ENCODE measurements at places on chromosomes 3 and 15.

- DNase-seq, result no peak
Observed at GRCh38 chr3:175956964-175957363, 1097.8 kb downstream of the NAALADL2 start.

GRCh38 chr3:174099724-174100123 lies 702.2 kb downstream of the NLGN1 start:
- DNase-seq, result no peak

GRCh38 chr3:41202075-41202833 lies 2.9 kb downstream of the CTNNB1 start:
- DNase-seq, result no peak

- DNase-seq, result peak; percentile 92
Observed at GRCh38 chr15:81410318-81410753, 36.3 kb upstream of the TMC3 start.

- DNase-seq, result peak; percentile 12
Observed at GRCh38 chr3:877001-877400, 215.8 kb upstream of the CNTN6 start.

DNA sequence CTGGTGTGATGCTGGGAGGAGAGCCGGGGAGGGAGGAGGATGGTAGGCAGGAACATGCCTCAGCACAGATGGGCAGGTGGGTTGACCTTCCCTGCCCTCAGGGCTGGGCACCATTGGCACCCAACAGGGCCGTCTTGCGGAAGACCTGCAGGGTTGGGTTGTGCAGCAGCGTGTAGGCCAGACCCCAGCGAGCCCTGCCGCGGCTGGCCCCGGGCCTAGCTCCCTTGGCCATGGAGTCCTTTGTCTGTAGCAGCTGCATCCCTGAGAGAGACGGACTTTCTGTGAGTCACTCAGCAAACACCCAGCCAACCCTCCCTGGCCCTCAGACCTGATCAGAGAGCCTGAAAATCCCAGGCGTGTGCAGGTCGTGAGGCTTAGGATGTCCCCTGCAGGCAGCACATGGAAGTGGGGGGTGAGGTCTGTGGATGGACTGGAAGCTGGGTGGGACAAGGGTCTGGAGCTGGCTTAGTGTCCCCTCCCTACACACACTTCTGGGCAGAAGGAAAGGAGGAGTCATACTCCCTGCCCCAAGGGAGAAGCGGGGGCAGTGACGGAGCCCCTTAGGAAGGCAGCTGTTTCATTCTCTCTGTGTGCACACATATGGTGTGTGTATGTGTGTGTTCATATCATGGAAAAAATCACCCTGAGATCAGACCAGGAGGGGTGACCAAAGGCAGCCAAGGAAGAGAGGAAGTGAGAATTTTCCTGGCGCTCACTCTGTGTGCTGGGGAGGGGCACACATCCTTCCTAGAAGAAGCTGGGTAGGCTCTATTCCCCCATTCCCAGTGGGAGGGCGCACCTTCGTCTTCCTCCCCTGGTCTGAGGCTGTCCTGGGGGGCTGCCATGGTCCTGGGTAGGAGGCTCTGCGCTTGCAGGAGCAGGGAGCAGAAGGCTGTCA lies 6.7 kb downstream of the ISLR start:
- peak; percentile 86 for DNase-seq

- DNase-seq, result peak; percentile 60
Observed at GRCh38 chr3:13528217-13528867, 20.6 kb upstream of the FBLN2 start.

DNA sequence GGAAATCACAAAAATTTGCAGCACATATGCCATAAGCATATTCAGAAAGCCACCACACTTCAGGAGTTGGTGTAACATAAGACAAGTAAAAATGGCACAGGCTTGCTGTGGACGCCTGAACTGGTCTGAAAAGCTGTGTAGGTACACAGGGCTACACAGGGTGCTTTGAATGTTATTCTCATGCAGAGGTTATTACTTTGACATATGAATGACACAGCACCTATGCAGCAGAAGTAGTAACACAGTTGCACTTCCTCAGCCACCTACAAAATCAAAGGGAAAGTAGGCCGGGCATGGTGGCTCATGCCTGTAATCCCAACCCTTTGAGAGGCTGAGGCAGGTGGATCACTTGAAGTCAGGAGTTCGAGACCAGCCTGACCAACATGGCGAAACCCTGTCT lies 54.5 kb downstream of the OSBPL10 start:
- no peak for DNase-seq

- no peak for DNase-seq
Observed at GRCh38 chr3:171508206-171508605, 48.0 kb upstream of the TNIK start.

DNA sequence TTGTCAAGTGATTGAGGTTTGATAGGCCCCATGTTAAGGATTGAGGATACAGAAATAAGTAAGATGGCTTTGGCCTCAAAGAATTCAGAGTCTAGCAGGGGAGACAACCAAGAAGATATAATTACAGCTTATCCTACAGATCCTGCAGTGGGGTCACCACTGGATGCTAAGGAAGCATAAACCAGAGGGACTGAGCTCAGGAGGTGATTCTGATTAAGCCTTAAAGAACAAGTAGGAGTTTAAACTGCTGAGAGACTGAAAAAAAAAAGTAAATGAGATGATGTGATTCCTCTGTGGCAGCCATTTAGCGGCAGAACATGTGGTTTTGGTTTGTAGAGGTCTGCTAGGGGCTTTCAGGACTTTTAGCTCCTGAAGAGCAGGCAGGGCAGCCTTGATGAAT lies 72.1 kb upstream of the ROPN1 start:
- no peak for DNase-seq

DNA sequence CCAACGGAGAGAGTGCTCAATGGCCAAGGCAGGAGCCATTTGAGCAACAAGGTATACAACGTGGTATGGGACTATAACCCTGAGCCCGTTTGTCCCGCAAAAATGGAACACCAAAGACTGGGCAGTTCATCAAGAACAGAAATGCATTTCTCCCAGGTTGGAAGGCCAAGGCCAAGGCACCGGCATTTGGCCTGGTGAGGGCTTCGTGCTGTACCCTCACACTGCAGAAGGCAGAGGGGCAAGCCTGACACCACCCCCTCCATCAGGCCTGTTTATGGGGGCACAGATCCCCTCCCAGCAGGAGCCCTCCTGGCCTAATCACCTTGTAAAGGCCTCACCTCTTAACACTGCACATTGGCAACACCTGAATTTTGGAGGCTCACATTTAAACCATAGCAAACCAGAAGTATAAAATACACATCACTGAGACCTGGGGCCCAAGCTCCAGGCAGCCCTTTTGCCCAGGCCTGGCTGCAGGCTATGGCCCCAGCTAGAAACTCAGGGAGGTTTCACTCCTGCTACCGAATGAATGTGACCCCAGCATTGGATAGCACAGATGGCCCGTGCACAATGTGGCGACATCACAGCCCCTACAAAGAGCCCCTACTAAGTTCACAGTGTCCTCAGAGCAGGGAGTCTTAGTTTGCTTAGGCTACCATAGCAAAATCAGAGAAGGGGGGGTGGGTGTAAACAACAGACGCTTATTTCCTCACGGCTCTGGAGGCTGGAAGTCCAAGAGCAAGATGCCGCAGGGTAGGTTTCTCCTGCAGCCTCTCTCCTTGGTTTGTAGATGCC lies 47.1 kb downstream of the KLF15 start:
- no peak for DNase-seq
